ENCODE measurements at places on chromosomes 5 and 9.

GRCh38 chr5:180294411-180294810 lies 2.5 kb upstream of the MAPK9 start:
- DNase-seq, result no peak

- no peak for DNase-seq
Measured at GRCh38 chr5:154059039-154059430, 20.3 kb downstream of the MFAP3 start.

- DNase-seq, result no peak
Measured at GRCh38 chr9:88923653-88924288, 67.5 kb upstream of the S1PR3 start.

- no peak for DNase-seq
Measured at GRCh38 chr9:120693700-120694008, 20.6 kb downstream of the MEGF9 start.

- DNase-seq, result no peak
Measured at GRCh38 chr5:74810915-74811314, 43.9 kb downstream of the NSA2 start.

- no peak for DNase-seq
Measured at GRCh38 chr5:32251871-32252458, 60.8 kb downstream of the MTMR12 start.

- DNase-seq, result no peak
Measured at GRCh38 chr9:111744363-111744762, 50.4 kb downstream of the SHOC1 start.

DNA sequence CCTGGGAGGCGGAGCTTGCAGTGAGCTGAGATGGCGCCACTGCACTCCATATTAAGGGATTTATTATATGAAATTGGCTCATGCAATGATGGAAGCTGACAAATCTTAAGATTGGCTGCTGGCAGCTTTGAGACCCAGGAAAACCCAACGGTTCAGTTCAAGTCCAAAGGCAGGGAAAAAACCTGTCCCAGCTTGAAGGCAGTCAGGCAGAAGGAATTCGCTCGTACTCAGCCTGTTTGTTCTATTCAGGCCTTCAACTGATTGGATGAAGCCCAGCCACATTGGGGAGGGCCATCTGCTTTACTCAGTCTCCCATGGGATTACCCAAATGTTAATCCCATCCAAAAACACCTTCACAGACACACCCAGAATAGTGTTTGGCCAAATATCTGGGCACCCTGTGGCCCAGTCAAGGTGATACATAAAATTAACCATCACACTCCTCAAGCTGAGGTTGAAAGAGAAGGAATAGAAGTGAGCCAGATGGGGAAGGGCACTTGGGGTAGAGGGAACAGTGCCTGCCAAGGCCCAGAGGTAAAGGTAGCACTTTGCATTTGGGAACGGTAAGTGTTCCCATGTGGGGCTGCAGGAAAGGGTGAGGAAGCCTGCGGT lies 8.5 kb upstream of the ORM1 start:
- DNase-seq, result peak; percentile 9

GRCh38 chr5:178350361-178351220 lies 118.0 kb upstream of the PHYKPL start:
- DNase-seq, result no peak

DNA sequence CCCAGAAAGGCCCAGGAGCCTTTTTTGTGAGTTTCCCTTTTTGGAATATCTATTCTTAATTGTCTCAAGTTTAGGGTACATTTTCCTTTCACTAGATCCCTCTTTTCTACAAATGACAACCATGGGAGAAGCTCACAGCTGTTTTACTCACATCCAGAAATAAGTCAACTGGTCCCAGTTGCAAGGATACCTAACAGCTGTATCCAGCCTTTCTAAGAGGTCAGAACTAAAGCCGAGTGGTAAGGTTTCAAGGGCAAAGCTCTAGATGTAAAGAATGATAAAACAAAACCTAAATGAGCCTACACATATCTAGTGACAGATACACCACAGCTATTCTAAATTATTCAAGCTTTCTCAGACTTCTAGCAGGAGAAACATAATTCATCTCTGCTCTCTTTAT lies 4.4 kb downstream of the FGF10 start:
- DNase-seq, result no peak

GRCh38 chr5:1919750-1920149 lies 37.0 kb upstream of the IRX4 start:
- no peak for DNase-seq

DNA sequence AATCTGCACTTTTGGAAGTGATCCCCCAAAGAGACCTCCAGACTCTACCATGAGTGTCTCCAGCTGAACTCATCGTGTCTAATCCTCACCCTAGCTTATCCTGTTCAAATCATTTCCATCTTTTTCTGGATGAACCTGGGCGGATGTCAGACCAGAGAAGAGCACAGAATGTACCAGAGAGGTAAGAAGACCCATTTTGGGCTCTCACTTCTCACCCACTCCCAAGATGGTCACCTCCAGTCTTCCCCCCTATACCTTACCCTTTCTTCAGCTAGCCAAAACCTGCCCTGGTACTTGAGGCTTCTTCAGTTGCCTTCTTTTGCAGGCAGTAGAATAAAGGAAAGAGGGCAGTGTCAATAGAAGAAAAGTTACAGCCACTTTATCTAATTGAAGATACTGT lies 27.9 kb upstream of the ANXA2R start:
- DNase-seq, result no peak

- no peak for DNase-seq
Measured at GRCh38 chr5:2110137-2110933, 227.6 kb upstream of the IRX4 start.

- no peak for DNase-seq
Measured at GRCh38 chr5:126811515-126812198, 34.7 kb downstream of the LMNB1 start.

DNA sequence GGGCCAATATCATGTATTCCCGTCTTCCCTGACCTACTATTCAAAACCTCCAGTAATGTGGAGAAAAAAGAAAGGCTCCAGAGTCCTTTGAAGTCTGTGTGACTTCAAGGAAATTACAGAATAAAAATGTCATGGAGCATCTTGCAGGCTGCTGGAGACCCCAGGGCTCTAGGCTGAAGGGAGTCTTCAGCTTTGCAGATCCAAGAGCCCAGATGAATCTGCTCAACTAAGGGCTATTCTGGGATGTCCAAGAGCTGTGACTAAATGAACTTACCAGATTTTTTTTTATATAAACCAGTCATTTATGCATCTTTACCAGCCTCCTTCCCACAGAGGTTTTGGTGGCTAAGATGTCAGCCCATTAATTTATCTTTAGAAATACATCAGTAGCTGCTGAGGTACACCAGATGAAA lies 167.3 kb downstream of the MUSK start:
- DNase-seq, result no peak

DNA sequence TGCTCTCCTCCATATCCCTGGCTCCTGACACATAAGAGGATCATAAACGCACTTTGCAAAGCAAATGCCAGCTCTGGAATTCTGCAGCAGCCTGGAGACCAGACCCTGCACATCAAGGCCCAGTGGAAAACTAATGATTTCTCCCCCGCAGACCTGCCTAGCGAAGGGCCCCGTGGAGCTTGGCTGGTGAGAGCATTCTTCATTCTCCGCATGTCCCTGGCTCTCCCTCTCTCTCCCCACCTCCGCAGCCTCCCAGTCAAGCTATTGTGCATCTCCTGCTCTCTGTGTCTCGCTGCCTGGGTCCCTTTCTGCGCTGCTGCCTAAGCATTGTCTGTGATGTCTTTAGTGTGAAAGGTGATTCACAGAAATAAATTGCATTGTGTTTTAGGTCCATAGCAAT lies 46.7 kb downstream of the GRIA1 start:
- no peak for DNase-seq

DNA sequence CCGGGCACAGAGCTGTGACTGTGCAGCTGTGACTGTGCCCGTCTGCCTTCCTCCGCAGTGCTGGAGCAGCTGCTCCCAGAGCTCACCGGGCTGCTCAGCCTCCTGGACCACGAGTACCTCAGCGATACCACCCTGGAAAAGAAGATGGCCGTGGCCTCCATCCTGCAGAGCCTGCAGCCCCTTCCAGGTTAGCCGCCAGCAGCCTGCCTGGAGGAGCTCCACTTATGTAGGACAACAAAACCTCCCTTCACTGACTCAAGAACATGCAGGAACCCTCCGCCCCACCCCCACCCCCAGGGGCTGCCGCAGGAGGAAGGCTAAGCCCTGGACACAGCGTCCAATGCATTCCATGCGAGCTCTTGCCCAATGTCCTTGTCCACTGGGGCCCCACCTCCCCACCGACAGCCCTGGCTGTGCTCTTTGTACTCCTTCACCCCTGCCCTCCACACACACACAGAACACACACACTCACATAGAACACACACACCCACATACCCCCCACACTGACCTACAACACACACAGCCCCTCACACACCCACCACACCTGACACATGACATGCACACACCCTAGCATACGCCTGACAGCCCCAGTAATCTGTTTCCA lies 27.9 kb downstream of the AFAP1L1 start:
- no peak for DNase-seq

GRCh38 chr5:111755345-111755941 lies 1.6 kb downstream of the NREP start:
- DNase-seq, result no peak

GRCh38 chr5:102792705-102793104 lies 37.6 kb downstream of the PAM start:
- DNase-seq, result no peak

GRCh38 chr5:32217886-32218396 lies 43.8 kb upstream of the GOLPH3 start:
- DNase-seq, result no peak

GRCh38 chr5:10556289-10556807 lies 7.5 kb upstream of the ANKRD33B start:
- no peak for DNase-seq

DNA sequence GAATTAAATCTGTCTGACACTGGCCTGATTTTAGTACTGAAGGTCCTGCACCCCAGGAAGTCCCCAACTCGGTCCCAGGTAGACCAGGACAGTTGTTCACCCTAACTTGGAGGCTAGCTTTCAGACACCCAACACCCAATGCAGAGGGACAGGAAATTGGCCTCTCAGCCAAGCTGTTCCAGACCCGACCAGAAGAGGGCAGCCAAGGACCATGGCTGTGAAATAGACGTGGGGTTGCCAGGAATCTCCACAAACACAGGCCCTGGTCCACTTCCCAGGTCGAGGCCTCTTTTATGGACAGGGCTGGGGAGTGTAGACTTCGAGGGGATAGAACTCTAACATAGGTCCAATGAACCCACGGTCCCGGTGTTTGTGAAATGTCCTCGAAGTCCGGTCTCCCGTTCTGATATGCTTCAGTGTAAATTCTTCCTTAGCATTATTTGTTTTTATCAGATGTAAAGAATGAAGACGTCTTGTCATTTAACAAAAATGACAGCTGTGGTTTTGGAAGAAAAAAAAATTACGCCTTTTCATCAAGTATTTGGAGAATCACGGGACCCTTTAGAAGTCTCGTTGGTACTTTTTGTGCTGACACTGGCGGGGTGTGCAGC lies 260.3 kb upstream of the ADAMTS16 start:
- peak; percentile 70 for DNase-seq
